ENCODE measurements at places on chromosomes 5 and 9.

- no peak for DNase-seq
Observed at GRCh38 chr9:74443036-74443750, 53.9 kb upstream of the RORB start.

- peak; percentile 20 for DNase-seq
Observed at GRCh38 chr9:5425006-5425628, 12.6 kb downstream of the PLGRKT start.

GRCh38 chr9:108444400-108445358 lies 411.1 kb downstream of the ACTL7B start:
- peak; percentile 29 for DNase-seq

DNA sequence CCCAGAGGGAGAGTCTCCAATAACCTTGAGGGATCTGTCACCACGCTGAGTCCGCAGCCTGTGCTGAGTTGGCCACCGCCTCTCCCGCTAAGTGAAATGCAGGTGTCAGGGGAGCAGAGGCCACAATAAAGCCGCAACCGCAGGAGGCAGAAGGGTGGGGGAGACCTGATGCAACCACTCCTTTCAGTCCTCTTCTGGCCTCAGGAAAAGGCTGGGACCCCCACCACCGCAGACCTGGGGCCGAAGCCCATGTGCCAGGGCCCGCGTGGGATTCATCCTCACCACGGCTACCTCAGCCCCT lies 576 bp downstream of the MAP1B start:
- peak; percentile 18 for DNase-seq

DNA sequence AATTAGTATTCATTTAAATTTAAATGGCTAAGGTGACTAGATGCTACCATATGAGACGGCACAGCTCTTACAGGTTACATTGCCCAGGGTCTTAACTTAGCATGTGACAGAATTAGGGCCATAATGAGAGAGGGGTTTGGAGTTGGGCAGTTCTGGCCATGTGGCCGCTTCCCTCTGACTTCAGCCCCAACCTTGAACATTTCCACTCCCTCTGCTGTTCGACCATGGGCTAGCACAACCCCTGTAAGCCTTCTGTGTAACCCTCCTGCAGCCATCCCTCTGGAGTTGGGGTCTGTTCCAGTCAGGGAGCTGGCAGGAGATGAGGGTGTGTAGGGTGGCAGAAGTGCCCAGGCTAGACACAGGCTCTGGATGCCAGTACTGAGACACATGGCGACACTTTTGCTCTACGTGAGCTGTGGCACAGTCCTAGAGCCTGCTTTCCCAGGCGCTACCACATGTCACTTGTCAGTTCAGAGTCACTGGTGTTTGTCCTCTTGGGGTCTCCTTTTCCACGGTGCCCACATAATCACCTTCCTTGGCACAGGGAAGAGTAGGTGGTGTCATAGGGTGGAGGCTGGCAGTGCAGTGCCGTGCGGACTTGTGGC lies 128.7 kb upstream of the PITX1 start:
- no peak for DNase-seq

DNA sequence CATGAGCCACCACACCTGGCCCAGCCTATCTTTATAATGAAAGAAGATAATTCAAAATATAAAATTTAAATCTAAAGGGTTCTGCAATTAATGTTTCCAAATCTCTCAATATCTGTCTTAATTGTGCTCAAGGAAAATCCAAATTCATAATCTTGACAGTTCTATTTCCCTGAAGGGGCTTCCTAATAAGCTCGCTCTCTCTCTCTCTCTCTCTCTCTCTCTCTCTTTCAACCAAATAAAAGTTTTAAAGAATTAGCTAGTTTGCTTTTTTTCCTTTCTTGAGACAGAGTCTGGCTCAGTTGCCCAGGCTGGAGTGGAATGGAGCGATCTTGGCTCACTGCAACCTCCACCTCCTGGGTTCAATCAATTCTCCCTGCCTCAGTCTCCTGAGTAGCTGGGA lies 13.2 kb upstream of the SCAI start:
- DNase-seq: no peak

- DNase-seq: no peak
Observed at GRCh38 chr9:69894720-69895119, 74.1 kb downstream of the CFAP95 start.

DNA sequence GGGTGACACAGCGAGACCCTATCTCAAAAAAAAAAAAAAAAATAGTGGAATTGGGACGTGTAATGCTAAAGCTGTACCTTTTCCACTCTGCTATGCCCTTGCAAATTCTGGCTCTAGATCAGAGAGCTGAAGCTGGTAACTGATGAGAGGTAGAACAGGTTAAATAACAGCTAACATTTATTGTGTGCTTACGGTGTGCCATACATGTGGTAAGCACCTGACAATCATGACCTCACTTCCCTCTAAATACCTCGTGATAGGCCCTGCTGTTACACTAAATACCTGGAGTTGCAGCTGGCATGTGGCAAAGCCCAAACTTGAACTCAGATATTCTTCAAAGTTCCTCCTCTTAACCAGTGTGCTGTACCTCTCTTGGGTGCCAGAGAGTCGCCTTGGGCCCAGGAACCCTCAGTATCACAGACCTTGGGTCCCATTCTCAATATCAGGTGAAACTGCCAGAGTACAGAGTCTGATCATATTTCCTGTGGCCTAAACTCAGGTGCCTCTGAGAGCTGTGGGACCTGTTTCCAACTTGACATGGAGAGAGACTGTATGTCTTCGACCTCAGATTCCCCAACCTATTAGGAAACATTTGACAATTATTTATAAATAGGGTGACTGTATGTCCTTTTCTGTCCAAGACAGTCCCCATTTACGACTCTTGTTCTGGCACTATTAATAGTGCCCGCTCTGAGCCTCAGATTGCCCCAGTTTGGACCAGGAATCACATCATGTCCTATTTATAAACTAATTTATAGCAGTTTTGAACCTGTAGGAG lies 4.8 kb downstream of the ARL10 start:
- no peak for DNase-seq

DNA sequence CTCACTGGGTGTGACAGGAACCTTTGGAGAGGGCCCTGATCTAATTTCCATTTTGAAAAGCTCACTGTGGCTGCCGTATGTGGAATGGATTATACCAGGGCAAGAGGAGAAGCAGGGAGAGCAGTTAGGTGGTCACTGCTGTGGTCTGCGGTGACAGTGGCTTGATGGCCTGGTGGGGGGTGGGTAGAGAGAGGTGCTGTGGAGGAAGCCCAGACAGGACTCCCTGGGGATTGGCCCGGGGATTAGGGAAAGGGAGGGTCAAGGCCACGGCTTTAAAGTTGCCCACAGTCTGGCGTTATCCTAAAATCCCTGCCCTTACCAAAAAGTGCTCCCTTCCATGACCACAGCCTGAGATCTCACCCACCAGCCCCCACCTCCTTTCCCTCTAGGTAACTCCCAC lies 4.7 kb downstream of the B4GALT7 start:
- no peak for DNase-seq

DNA sequence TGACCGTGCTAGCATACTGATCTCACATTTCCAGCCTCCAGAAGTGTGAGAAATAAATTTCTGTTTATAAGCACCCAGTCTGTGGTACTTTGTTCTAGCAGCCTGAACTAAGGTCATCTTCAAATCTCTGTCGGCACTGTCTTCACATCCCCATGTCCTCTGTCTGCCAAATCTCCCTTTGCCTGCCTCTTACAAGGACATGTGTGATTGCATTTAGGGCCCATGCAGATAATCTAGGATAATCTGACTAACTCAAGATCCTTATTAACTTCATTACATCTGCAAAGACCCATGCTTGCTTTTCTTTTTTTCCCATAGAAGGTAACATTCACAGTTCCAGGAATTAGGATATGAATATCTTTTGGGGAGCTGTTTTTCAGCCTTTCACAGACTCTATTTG lies 132.7 kb downstream of the AOPEP start:
- no peak for DNase-seq

GRCh38 chr5:137176126-137176525 lies 323.0 kb downstream of the SPOCK1 start:
- no peak for DNase-seq

GRCh38 chr5:113035096-113035495 lies 58.5 kb downstream of the DCP2 start:
- DNase-seq: no peak

GRCh38 chr9:85534340-85534739 lies 207.4 kb downstream of the AGTPBP1 start:
- no peak for DNase-seq

DNA sequence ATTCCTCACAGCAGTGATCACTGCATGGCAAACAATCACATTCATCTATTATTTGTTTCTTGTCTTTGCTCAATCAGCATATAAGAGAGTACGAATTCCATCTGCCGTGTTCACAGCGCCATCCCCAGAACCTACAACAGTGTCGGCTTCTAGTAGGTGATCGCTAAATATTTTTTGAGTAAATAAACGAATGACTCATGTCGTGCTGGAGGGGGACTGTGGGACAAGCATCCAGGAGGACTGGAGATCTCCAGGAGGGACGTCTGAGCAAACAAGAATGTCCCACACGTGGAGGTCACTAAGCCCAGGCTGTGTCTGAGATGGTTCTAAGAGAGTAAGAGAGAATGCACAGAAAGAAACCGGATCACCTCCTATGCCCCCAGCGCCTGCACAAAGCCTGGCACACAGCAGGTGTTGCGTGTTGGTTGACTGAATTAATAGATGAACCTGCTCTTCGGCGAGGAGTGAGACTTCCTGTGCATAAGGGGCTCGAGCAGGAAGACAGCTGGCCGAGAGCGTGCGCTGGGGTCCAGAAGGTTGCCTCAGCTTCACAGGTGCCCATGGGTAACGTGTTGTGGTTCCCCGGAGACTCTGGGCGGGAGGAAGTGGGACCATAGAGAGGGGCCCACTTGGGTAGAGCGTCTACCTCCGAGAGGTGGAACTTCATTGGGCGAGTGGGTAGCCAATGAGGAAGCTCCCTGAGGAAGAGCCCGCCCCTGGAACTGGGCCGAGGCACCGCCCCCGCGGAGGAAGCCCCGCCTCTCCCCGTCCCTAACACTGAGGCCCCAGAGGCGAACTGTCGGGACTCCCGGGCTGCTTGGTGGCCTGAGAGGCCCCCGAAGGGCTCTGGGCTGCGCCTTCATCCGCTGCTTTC lies 193.0 kb downstream of the MELK start:
- DNase-seq: no peak

DNA sequence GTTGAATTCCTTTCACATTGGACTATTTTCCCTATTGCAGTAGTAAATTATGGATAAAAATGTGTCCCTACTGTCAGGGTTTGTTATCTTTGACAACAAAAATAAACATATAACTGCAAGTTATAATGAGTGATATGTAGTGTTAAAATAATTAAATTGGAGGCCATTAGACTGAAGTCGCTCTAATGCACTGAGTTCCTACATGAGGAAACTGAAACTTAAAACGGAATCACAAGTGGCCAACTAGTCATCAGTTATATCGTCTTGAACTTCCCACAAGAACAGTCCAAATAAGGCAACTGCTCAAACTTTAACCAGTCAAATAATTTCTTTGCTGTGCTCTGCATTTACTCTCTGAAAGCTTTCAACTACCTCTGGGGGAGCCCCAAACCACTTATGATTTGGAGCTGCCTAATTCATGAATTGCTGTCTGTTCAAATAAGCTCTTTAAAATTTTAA lies 2.1 kb upstream of the IFT74 start:
- no peak for DNase-seq

GRCh38 chr5:93421468-93421867 lies 159.6 kb downstream of the NR2F1-AS1 start:
- DNase-seq: no peak

DNA sequence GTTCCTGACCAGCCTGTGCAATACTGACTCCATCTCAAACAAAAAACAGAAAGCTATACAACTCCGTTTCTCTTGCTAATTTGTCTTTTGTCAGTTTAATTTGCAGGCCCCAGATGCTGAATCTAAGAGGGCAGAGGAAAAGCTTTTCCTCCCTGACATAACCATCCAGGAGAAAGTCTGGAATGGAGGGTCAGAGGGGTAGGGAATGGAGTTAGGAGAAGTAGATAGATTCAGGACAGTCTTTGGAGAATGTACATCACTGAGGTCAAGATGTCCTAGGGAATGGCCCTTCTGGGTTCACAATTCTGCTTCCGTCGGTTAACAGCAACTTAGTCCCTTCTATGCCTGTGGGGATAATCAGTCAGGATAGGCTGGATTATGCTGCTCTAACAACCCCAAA lies 6.6 kb upstream of the SQSTM1 start:
- no peak for DNase-seq

DNA sequence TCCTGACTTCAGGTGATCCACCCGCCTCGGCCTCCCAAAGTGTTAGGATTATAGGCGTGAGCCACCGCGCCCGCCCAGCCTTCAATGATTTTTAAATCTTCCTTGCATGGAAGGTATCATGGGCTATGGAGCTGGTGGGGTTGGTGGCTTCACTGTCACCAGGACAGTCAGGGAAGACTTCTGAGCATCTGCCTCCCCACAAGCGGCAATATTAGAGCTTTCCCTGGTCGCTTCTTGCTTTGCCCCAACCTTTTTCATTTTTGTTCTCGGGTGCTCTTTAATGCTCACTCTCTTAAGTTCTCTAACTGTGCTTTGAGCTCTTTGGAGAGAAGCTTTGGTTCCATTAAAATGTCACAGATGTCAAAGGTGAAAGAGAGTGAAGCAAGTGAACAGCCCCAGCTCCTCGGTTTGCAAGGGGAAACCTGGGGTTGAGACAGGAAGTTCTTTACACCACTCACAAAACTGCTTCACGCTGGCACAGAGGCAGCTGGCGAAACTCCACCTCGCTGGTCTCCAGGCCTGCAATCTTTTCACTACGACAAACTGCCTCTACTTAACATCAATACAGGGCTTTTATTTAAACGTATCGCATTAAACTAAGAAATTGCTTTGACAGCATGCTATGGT lies 142.5 kb upstream of the RETREG1 start:
- DNase-seq: no peak

GRCh38 chr9:2023532-2023931 lies 8.4 kb downstream of the SMARCA2 start:
- no peak for DNase-seq

- no peak for DNase-seq
Observed at GRCh38 chr5:175680463-175680862, 22.6 kb downstream of the HRH2 start.

DNA sequence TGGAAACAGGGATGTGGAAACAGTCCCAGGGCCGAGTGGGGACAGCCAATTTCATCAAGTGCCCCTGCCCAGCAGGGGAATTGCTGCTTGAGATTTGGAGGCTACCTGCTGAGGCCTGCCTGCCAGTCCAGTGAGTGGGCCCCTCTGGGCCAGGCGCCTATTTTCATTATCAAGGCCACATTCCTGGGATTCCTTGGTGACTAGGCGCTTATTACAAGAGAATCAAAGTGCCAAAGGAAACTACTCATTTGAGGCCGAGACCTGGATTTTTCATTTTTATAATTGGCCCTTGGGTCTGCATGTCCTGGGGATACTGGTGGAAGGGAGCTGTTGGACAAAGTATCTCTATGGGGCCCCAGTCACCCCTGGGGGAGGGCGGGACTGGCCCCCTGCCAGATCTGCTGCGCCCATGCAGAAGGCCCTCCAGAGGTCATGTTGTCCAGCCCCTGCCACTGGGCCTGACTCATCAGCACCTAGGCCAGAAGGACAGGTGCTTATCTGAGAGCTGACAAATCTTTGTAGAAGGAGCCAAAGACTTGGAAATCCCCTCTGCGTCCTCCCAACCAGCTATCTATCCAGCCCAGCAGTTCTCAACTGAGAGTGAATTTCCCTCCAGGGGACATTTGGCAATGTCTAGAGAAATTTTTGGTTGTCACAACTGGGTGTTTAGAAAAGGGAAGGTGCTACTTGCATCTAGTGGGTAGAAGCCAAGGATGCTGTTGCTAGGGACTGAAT lies 45.6 kb downstream of the FOXI1 start:
- DNase-seq: peak; percentile 83

- DNase-seq: no peak
Observed at GRCh38 chr9:4596165-4596922, 65.8 kb upstream of the PLPP6 start.

GRCh38 chr9:80013891-80014290 lies 442.1 kb downstream of the TLE4 start:
- no peak for DNase-seq
